SJCRH30 (cell line): ENCODE measurements at places on chromosomes 4 and X.

GRCh38 chr4:7970361-7970946 is 30.8 kb upstream of the AFAP1 start:
- no peak for DNase-seq

DNA sequence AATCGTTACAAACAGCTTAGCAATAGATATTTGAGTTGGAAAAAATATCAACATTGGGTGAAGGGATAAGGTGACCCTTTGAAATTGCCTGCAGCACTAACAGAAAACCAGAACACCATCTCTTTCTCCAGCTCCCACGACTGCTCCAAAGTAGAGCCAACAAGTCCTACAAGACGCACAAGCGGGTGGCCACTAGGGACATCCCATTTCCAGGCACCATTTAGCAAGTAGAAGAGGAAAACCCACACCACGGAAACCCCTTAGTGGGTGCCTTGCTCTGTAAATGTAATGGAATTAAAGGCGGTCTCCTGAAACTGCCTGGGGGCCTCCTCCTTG is 1.9 kb downstream of the ARHGAP6 start:
- peak; percentile 23 for DNase-seq

GRCh38 chrX:53347948-53348347 is 66.6 kb upstream of the IQSEC2 start:
- no peak for DNase-seq

GRCh38 chr4:151905197-151905596 is 144.4 kb upstream of the GATB start:
- no peak for DNase-seq

- no peak for DNase-seq
Observed at GRCh38 chr4:119721878-119722277, 93.3 kb upstream of the PDE5A start.

- DNase-seq: no peak
Observed at GRCh38 chrX:64976673-64977040, 407 bp upstream of the ZC4H2 start.

DNA sequence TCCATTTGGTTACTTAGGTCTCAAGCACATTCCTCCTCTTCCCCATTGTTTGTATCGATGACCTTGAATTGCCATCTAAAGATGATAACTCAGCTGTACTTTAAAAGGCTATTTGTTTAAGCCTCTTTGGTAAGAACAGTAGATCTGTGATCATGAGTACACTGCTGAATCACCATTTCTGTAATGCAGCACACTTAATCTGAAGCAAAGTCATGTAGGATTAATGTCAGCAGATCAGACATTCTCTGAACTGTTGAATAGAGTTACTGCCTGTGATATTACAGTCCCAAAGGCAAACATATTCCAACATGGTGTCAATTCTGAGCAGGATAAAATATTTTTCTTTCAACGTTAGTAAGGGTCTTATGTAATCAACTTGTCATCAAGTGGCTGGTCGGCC is 631.6 kb downstream of the TECRL start:
- no peak for DNase-seq
